ENCODE measurements at places on chromosomes 5 and 9. TPM values are rescaled to one million over a fixed set of nuclear protein-coding genes. Genes with fewer than 3 reads are reported as not detected.

DNA sequence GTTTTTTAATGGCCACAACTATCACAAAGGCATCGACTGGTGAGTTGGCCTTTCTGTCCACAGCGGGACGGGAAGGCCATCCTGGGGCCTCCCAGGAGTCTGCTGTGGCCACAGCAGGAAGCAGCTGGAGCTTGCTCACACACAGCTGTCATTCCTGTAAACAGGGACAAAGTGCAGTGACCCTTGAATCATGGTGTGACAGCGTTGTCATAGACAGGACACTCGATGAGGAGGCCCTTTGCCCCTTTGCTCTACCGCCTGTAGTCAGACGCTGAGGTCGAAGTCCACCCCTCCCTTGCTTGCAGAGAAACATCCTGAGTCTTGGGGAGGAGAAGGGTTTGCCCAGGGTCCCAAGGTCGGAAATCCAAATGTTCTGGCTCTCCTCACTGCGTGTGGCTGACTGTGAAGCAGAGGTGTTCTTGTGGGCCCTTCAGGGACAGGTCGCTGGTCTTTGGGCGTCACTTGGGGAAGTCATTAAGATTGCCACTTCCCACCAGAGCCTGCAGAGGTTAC, 35.1 kb downstream of the NDST1 start:
- peaks cover 67% of the 10 kb centered on the region for H3K36me3 ChIP-seq
- H3K27me3 ChIP-seq: no peaks in the 10 kb centered on the region
- peak overlapping the region; percentile 94 for H3K27ac ChIP-seq

DNA sequence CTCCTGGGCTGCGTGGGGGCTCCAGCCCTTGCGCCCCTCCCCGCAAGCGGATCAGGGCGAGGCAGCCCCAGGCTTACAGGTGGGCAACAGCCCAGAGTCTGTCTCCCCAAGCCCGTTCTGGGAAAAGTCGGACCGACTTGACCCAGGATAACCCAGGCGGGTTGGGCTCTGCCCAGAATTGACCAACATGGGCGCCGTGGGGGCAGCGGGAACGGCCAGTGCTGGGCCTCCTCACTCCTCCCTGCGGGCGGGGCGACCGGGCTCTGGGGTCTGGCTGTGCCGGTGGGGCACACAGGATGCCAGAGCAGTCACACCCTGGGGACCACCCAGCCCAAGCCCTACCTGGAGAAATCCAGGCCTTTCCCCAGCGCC, 15.3 kb upstream of the SYNPO start:
- H3K4me3 ChIP-seq: peak overlapping the region; percentile 91
- no peak for DNase-seq

DNA sequence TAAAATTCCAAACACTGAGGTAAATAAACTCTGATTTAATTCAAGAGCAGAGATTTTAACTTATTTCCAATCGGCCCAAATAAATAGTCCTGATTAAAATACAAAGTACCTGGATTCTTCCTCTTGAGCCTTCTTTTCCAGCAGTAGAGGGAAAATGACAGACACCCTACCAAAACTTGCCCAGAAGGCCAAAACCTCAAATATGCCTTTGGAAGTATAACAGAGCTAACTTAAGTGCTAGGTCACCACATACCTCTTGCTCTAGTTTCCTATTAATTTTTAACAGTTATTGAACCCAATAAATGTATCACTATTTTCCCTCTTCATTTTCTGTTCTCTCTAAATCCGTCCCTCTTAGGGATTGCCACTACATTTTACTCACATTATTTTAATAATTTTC, 1.4 kb downstream of the BAAT start:
- H3K27me3 ChIP-seq: no peaks in the 10 kb centered on the region
- peaks cover 14% of the 10 kb centered on the region for H3K36me3 ChIP-seq
- no peak for DNase-seq

HSD17B3 gene
- total RNA-seq: 4.4 TPM

DNA sequence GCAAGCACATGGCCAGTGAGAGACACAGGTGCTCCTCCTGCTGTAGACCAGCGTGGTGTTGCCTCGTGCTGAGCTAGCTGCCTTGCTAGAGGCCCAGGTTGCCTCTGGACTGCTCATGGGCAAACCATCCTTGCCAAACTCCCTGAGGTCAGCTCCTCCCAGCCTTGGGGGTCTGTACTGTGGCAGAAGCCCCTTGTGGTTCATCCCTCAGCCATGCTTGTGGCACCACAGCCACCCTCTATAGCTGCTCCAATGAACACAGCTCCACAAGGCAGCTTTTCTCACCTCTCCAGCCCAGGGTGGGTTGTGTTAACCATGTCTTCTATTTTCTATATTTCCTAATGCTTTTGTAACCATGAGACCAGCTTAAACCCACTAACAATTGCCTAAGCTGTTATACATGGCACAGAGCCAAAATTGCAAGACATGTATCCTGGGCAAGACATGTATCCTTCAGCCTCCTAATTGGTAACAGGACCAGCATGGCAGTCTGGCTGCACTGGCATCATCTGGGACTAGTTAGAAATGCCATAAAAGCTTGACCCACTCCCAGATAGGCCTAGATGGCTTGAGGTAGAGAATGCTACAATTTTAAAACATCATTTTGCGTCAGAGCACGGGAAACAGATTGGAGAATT, 183.1 kb upstream of the S1PR3 start:
- no peak overlapping the region for H3K27ac ChIP-seq
- DNase-seq: no peak
- H3K36me3 ChIP-seq: no peaks in the 10 kb centered on the region
- H3K27me3 ChIP-seq: no peaks in the 10 kb centered on the region

DNA sequence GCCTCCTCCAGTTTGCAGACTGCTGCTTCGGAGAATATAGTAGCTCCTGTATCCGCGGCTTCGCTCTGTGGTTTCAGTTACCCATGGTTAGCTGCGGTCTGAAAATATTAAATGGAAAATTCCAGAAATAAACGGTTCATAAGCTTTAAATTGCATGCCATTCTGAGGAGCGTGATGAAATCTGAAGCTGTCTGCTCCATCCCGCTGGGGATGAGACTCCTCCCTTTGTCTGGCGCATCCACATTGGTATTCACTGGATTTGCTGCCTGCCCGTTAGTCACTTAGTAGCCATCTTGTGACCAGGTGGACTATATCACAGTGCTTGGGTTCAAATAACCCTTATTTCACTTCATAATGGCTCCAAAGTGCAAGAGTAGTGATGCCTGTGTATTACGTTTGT, 36.3 kb downstream of the MSX2 start:
- no peak for DNase-seq
- no peaks in the 10 kb centered on the region for H3K27me3 ChIP-seq
- H3K36me3 ChIP-seq: no peaks in the 10 kb centered on the region
- no peaks in the 10 kb centered on the region for H3K4me1 ChIP-seq

- peaks cover 38% of the 10 kb centered on the region for H3K4me1 ChIP-seq
- no peaks in the 10 kb centered on the region for H3K27me3 ChIP-seq
- H3K27ac ChIP-seq: no peak overlapping the region
- H3K4me3 ChIP-seq: no peak overlapping the region
- H3K36me3 ChIP-seq: no peaks in the 10 kb centered on the region
Measured at GRCh38 chr5:151070449-151070848, 10.4 kb downstream of the TNIP1 start.
